Cardiac muscle cell (in vitro differentiated cells and primary cell): ENCODE measurements at places on chromosomes 3 and 15. TPM values are rescaled to one million over a fixed set of nuclear protein-coding genes. Genes with fewer than 3 reads are reported as not detected.

MEIS2 gene
- 326 and 432 TPM in 2 replicates for total RNA-seq

RAB7A gene
- 62.3 and 68.1 TPM in 2 replicates for total RNA-seq

GTPBP8 gene
- 34.0 and 61.6 TPM in 2 replicates for total RNA-seq

FBXO40 gene
- total RNA-seq: 7.3 and 18.0 TPM in 2 replicates

ITIH1 gene
- total RNA-seq: not detected in 2 replicates

TMC3 gene
- total RNA-seq: 0.21 and 0.32 TPM in 2 replicates

CAMKV gene
- 0.09 and 0.32 TPM in 2 replicates for total RNA-seq

XIRP1 gene
- total RNA-seq: 195 and 315 TPM in 2 replicates

LIPC gene
- not detected in 2 replicates for total RNA-seq

UCN2 gene
- total RNA-seq: 0.81 and 1.1 TPM in 2 replicates

XYLB gene
- 0.36 and 1.3 TPM in 2 replicates for total RNA-seq

KIF15 gene
- 1.4 and 6.4 TPM in 2 replicates for total RNA-seq

KLHL40 gene
- total RNA-seq: 0.14 and 0.39 TPM in 2 replicates

CHST13 gene
- total RNA-seq: 0.67 and 0.89 TPM in 2 replicates

RBM6 gene
- total RNA-seq: 51.5 and 121 TPM in 2 replicates

GHSR gene
- not detected in 2 replicates for total RNA-seq

PLSCR2 gene
- not detected in 2 replicates for total RNA-seq

ATP13A5 gene
- total RNA-seq: not detected in 2 replicates

NXPE3 gene
- total RNA-seq: 4.9 and 7.7 TPM in 2 replicates

CEMIP gene
- total RNA-seq: 0.12 and 0.18 TPM in 2 replicates

P2RY14 gene
- total RNA-seq: 0.12 and 0.56 TPM in 2 replicates

CCDC51 gene
- total RNA-seq: 18.6 and 20.2 TPM in 2 replicates

AEN gene
- total RNA-seq: 34.0 and 53.6 TPM in 2 replicates

IGSF10 gene
- 0.18 and 0.33 TPM in 2 replicates for total RNA-seq

CCDC54 gene
- total RNA-seq: not detected in 2 replicates

DHFR2 gene
- total RNA-seq: 1.5 and 1.7 TPM in 2 replicates

ZNF662 gene
- total RNA-seq: 0.14 and 0.21 TPM in 2 replicates

SLC28A1 gene
- 0.24 and 0.81 TPM in 2 replicates for total RNA-seq

DLL4 gene
- 0.11 and 0.71 TPM in 2 replicates for total RNA-seq

TTLL13 gene
- 0.21 TPM in 2 replicates for total RNA-seq

ZNF860 gene
- total RNA-seq: not detected in 2 replicates

WDR93 gene
- total RNA-seq: 0.06 and 0.70 TPM in 2 replicates

ST3GAL6 gene
- total RNA-seq: 36.0 and 41.1 TPM in 2 replicates

BCHE gene
- total RNA-seq: 6.3 and 11.1 TPM in 2 replicates

CISH gene
- 6.9 and 8.2 TPM in 2 replicates for total RNA-seq

AQP9 gene
- not detected in 2 replicates for total RNA-seq
